ENCODE measurements at places on chromosomes 11 and 22.
A peak's percentile ranks its signal among the peaks of the same experiment; 100 is the strongest.

GRCh38 chr11:12180257-12181205 is 70.1 kb downstream of the MICAL2 start:
- no peak for DNase-seq

GRCh38 chr11:126411971-126412381 is 56.5 kb downstream of the ST3GAL4 start:
- no peak for DNase-seq

- no peak for DNase-seq
Observed at GRCh38 chr11:28038775-28039174, 69.2 kb downstream of the KIF18A start.

DNA sequence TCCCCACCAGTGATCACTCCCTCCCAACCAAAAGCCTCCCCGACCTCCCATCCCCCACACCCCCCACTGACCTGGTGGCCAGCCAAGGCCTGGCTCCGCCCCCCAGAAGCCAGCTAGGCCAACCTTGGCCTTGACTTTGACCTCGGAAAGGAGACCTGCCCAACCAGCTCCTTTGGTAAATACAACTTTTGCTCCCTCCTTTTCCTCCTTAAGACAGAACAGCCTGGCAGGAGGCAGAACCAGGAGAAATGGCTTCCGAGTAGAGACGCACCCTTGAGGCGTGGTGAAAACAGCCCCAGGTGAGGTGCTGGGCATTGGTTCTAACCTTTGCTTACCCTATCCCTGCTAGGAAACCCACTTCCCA is 27.0 kb downstream of the PLEKHA7 start:
- no peak for DNase-seq

DNA sequence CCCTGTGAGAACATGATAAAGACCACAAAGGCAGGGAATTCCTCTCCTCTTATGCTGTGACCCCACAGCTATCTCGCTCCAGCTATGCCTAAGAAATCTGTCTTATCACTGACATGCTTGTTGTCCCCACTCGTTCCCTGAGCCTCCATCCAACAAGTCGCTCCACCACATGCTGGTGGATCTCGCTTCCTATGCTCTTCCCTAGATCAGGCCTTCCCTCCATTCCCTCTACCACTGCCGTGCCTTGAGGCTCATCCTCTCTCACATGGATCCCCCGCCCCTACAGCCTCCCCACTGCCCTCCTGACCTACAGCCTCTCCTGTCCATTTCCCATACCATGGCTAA is 1.4 kb upstream of the DGAT2 start:
- DNase-seq, result no peak

- no peak for DNase-seq
Observed at GRCh38 chr11:122742301-122743018, 86.9 kb downstream of the UBASH3B start.

DNA sequence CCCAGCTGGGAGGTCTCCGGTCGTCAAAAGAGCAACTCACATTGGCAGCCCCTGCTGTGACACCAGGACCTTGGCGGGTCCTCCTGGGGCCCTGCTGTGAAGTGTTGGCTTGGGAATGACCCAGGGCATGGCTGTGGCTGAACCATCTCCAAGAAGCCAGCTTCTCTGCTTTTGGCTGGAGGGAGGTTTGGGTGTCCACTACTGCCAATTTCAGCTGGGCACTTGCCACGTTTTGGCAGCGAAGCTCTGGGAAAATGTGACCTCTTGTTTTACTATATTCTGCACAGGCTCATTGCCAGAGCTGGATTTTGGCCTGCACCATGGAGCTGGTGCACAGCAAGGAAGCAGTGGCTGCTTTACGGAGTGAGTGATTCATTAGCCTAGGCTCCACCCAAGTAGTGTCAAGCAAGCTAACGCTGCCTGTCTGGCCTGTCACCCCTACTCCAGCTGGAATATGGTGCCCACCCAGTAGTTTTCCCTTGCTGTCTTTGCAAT is 24.3 kb upstream of the SMCO4 start:
- no peak for DNase-seq

DNA sequence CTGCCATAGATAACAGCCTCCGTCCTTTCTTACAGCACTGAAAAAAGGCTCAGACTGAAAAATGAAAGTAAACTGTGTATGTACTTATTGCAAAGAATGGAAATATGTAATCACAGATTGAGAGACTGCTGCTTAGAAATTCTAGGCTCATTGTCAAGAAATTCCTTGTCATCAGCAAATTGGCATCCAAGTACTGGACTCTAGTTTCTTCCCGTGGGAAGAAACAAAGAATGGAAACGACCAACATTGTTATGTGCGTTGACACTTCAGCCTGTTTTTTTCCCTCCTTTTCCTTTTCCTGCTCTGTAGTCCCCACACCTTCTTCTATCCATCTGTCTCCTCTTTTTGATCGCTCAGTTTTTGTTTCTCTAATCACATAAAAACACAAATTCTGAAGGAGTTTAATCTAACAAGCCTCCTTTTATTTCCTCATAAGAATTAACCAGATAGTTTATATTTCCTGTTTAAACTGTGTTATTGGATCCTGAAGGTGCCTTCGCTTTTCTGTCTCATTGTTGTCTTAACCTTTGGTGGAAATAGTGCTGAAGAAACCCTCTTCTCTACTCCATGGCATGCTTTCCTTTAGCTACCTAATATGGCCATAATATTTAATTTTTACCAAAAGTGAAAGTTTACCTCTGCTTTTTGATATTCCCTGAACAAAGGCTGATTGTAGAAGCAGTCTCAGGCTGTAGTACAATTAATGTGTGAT is 20.0 kb upstream of the CASP12 start:
- no peak for DNase-seq

DNA sequence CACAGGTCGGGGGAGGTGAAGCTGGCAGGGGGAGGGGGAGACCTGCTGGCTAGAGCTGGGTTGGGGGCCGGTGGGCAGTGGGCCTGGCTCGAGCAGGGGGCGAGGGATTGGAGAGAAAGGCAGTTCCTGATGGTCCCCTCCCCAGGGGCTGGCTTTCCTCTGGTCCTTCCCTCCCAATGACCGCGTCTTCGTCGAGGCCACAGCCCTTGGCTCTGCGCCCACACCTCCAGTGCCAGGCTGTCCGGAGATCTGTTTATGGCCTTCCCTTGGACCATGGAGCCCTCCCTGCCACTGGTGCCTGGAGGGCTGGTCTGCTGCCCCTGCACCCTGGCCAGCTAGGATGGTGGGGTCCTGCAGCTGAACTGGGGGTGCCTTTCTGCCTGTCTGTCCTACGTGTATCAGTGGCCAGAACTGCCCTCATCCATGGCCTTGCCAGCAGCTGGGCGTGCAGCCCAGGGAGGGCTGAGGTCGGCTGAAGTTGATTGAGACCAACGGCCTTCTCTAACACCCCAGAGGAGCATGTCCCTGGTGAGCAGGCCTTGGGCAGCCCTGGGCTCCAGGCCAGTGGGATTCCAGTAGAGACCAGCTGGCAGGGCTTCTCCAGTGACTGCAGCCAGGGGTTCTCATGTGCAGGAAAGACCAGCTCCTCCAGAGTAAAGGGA is 12.3 kb downstream of the TANGO2 start:
- no peak for DNase-seq

GRCh38 chr11:19382131-19382611 is 141.4 kb upstream of the E2F8 start:
- peak; percentile 37 for DNase-seq

GRCh38 chr22:50047346-50047745 is 10.8 kb downstream of the TTLL8 start:
- no peak for DNase-seq

- no peak for DNase-seq
Observed at GRCh38 chr11:111741751-111742150, 24.4 kb downstream of the PPP2R1B start.

DNA sequence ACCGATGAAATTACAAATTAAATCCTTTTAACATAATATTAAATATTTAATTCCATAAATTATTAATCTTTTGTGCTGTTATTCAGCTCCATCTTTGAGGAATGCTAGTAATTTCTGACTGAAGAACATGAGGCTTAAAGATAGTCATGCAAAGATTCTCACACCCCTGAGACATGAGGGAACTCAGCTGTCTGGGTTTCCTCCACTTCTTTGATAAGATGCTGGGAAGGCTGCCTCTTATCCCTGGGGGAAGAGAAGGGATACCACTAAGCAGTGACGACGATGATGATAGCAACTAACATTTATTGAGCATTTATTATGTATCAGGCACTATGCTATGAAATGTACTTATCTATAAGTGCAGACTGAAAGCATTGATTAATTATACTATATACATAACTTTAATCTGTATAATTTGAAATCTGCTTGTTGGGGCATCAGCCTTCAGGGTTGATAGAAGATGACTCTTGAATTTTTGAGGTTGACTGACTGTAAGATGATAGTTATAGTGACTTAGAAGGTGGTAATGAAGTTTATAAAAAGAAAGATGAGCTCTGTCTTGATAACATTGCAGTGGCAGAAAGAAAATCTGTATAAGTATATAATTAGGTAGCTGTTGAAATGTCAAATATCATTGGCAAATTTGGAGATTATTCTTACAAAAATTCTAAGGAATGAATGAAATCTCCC is 78.4 kb downstream of the SIK2 start:
- no peak for DNase-seq

- no peak for DNase-seq
Observed at GRCh38 chr11:113411536-113411935, 24.0 kb downstream of the ANKK1 start.

GRCh38 chr11:126809514-126810289 is 190.9 kb downstream of the KIRREL3 start:
- DNase-seq, result no peak

- DNase-seq, result no peak
Observed at GRCh38 chr11:64244107-64244506, 2.6 kb downstream of the PPP1R14B start.

- DNase-seq, result no peak
Observed at GRCh38 chr11:6611092-6611962, 689 bp downstream of the TAF10 start.

DNA sequence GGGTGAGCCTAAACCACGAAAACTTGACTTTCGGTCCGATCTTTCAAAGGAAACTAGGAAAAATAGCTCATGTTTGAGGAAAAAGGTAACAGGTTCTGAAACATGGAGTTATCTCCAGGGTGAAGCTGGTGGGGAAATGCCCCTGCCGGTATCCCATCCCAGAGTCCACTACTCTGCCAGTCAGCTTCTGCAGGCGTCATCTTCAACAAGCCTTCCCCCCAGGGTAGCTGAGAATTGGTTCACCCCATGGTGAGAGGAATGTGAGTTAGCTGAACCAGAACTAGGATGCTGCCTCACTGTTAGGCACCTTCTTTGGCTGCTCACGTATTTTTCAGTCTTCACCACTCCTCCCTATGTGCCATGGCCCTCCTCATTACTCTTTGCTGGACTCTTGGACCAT is 1.1 kb downstream of the GVQW3 start:
- no peak for DNase-seq

GRCh38 chr11:69841859-69842698 is 22.9 kb upstream of the FGF3 start:
- DNase-seq, result no peak

DNA sequence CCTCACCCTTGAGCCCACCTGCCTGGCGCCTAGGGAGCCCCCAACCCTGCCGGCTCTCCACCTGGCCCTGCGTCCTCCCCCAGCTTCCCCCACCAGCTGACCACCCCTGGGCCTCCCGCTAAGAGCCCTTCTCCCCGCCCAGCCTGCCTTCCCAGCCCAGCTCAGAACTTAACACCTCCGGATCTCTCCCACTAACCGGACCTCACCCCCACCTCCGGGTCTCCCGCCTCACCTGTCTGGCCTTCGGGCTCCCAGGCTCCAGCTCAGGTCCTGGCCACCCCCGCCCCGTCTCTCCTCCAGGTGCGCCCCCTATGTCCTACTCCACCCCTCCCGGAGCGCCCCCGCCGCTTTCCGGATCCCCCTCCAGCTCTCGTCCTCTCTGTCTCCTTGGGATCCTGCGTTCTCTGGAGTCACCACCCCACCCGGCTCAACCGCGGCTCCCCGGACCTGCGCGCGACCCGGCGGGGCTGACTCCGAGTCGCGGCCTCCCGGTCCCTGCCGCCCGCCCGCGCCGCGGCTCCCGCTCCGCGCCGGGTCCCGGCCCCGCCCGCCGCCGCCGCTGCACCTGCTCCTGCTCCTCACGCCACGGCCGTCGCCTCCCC is at the start of gene KCNJ11:
Gene KCNJ11 (minus strand): TSS at position 51 of the 602 bp plus-strand sequence. CDS start 568 bp downstream, outside the sequence.
- no peak for DNase-seq

GRCh38 chr11:74138572-74138971 is 32.2 kb downstream of the C2CD3 start:
- no peak for DNase-seq

DNA sequence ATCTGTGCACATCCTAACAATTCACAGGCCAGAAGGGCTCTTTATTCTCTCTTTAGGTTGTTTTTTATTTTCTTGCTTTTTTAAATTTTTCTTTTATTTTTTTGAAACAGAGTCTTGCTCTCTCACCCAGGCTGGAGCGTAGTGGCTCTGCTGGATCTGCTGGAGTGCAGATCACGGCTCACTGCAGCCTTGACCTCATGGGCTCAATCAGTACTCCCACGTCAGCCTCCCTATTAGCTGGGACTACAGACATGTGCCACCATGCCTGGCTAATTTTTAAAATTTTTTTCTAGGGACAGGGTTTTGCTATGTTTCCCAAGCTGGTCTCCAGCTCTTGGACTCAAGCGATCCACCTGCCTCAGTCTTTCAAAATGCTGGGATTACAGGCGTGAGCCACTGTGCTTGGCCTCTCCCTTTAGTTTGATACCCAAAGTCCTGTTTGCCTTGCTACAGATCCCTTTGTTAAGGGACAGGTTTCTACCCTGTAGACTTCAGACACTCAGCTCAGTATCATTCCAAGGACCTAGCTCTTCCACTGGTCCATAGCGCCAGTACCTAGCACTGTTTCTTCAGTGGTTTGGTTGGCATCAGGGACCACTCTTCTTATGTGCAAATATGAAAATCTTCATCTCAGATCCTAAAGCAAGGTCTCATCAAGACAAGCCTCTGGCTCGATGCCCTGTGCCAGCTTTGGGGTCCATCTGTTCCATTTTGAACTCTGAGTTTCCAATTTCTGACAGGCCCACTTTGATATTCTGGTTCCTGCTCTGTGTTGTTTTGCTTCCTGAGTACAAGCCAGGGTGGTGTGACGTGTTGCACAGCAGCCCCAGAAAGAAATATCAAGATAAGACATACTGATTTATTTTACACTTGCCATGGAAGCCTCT is 211.7 kb downstream of the FAT3 start:
- no peak for DNase-seq

DNA sequence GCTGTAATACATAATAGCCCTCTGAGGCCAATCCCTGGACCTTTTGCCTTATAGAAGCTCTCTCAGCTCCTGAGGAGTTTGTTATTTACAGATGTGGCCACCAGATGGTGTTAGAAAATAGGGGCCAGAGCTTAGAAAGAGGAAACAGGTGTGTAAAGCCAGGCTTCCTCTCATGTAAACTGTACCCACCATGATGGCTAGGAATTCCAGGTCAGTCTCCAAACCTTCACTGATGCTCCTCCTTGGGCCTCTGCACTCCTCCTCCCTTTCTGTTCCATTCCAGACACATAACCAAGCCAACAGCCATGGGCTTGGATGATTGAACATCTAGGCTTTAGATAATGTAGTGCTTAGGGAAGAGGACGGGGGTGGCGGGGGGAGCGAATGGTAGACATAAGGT is 39.7 kb downstream of the USP35 start:
- DNase-seq, result no peak

All from neural crest cell (in vitro differentiated cells).